Nasal cavity respiratory epithelium epithelial cell of viscerocranial mucosa (primary cell): ENCODE measurements at places on chromosomes 2 and 18. TPM values are rescaled to one million over a fixed set of nuclear protein-coding genes. Genes with fewer than 3 reads are reported as not detected.

Gene RND3
- total RNA-seq: 354 and 1,220 TPM in 2 replicates

Gene MGAT4A
- 4.1 and 6.8 TPM in 2 replicates for total RNA-seq

Gene TEX44
- not detected in 2 replicates for total RNA-seq

Gene HS1BP3
- total RNA-seq: 29.4 and 40.8 TPM in 2 replicates

Gene SERPINB13
- 16.7 and 114 TPM in 2 replicates for total RNA-seq

Gene TWIST2
- 1.1 and 4.8 TPM in 2 replicates for total RNA-seq

Gene TTN
- under 0.01 TPM in 2 replicates for total RNA-seq

Gene UPP2
- not detected in 2 replicates for total RNA-seq

Gene CFC1
- not detected in 2 replicates for total RNA-seq

Gene MBP
- total RNA-seq: 54.3 and 54.7 TPM in 2 replicates

Gene C18orf54
- total RNA-seq: 1.4 and 2.0 TPM in 2 replicates

Gene TUBA4B
- not detected in 2 replicates for total RNA-seq

Gene HMSD
- under 0.01 TPM in 1 of 2 replicates, not detected in the other for total RNA-seq

Gene INSIG2
- 10.9 and 24.1 TPM in 2 replicates for total RNA-seq

Gene MAL
- 1.6 and 4.1 TPM in 2 replicates for total RNA-seq

Gene DPP10
- 0.07 TPM in 1 of 2 replicates, not detected in the other for total RNA-seq

Gene SCYGR4
- not detected in 2 replicates for total RNA-seq

Gene DOK6
- total RNA-seq: 0.07 TPM in 1 of 2 replicates, not detected in the other

Gene IL36B
- total RNA-seq: under 0.01 TPM in 1 of 2 replicates, not detected in the other

Gene TUBB8B
- under 0.01 and 0.43 TPM in 2 replicates for total RNA-seq

Gene NMUR1
- not detected in 2 replicates for total RNA-seq

Gene PAX3
- total RNA-seq: 5.8 TPM in 1 of 2 replicates, not detected in the other

Gene ABCG8
- total RNA-seq: not detected in 2 replicates

Gene STAT4
- 9.2 and 10.9 TPM in 2 replicates for total RNA-seq

Gene CRYBA2
- total RNA-seq: not detected in 2 replicates

Gene MTCL1
- 17.8 and 37.7 TPM in 2 replicates for total RNA-seq

Gene POU3F3
- total RNA-seq: not detected in 2 replicates

Gene KRTCAP3
- 13.3 and 13.9 TPM in 2 replicates for total RNA-seq

Gene COL6A3
- total RNA-seq: under 0.01 and 0.43 TPM in 2 replicates

Gene LRRTM1
- not detected in 2 replicates for total RNA-seq

Gene UGT1A6
- total RNA-seq: 5.5 and 82.7 TPM in 2 replicates

Gene FAM228A
- under 0.01 TPM in 1 of 2 replicates, not detected in the other for total RNA-seq

Gene SKA1
- total RNA-seq: under 0.01 and 0.34 TPM in 2 replicates

Gene TSPYL6
- not detected in 2 replicates for total RNA-seq

Gene TMEM200C
- total RNA-seq: under 0.01 TPM in 1 of 2 replicates, not detected in the other

Gene CTAGE1
- total RNA-seq: under 0.01 TPM in 1 of 2 replicates, not detected in the other

Gene GALNT14
- 16.4 and 22.5 TPM in 2 replicates for total RNA-seq

Gene ALPI
- not detected in 2 replicates for total RNA-seq

Gene OTOS
- total RNA-seq: not detected in 2 replicates

Gene RAPGEF4
- total RNA-seq: 0.34 and 1.00 TPM in 2 replicates

Gene NLRC4
- 0.07 and 0.68 TPM in 2 replicates for total RNA-seq

Gene TRABD2A
- 1.00 and 1.4 TPM in 2 replicates for total RNA-seq

Gene PDK1
- total RNA-seq: 7.2 and 13.6 TPM in 2 replicates

Gene ARHGAP15
- 0.07 TPM in 1 of 2 replicates, not detected in the other for total RNA-seq

Gene LYPD6B
- 10.9 and 11.1 TPM in 2 replicates for total RNA-seq

Gene PAX8
- under 0.01 and 1.1 TPM in 2 replicates for total RNA-seq

Gene GPBAR1
- under 0.01 and 0.07 TPM in 2 replicates for total RNA-seq

Gene ADD2
- total RNA-seq: under 0.01 TPM in 1 of 2 replicates, not detected in the other

Gene C1QL2
- not detected in 2 replicates for total RNA-seq

Gene ARMC9
- total RNA-seq: 4.4 and 14.6 TPM in 2 replicates

Gene NCKAP5
- 0.68 and 5.2 TPM in 2 replicates for total RNA-seq

Gene MDH1B
- total RNA-seq: under 0.01 and 0.28 TPM in 2 replicates

Gene CD8B2
- not detected in 2 replicates for total RNA-seq

Gene VAMP5
- total RNA-seq: 2.7 and 3.3 TPM in 2 replicates

Gene MARCHF4
- total RNA-seq: under 0.01 TPM in 1 of 2 replicates, not detected in the other

Gene CD8B
- total RNA-seq: not detected in 2 replicates

Gene EMILIN1
- 0.34 and 0.36 TPM in 2 replicates for total RNA-seq

Gene COL4A4
- total RNA-seq: under 0.01 and 0.43 TPM in 2 replicates

Gene NOTO
- total RNA-seq: not detected in 2 replicates
